ENCODE measurements at places on chromosomes 3 and 15.

DNA sequence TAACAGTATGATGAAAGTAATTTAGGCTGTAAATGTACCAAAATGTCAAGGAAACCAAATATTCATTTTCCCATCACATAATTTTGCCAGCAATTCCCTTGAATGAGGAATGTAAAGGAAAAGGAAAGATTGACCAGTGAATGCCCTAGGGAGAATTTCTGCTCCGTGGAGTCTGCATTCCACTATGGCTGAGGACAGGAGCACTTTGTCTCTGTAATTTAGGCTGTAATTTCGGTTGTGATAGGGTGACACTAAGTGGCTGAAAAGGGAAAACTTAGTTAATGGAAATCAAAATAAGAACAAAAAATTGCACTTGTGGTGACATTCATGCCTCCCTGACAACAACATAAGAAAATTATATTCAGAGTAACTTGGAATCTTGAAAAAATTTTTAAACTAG lies 8.3 kb upstream of the TMEM207 start:
- no peak for DNase-seq

- DNase-seq: no peak
These were observed 205.1 kb downstream of the XXYLT1 start for GRCh38 chr3:195065864-195066185.

DNA sequence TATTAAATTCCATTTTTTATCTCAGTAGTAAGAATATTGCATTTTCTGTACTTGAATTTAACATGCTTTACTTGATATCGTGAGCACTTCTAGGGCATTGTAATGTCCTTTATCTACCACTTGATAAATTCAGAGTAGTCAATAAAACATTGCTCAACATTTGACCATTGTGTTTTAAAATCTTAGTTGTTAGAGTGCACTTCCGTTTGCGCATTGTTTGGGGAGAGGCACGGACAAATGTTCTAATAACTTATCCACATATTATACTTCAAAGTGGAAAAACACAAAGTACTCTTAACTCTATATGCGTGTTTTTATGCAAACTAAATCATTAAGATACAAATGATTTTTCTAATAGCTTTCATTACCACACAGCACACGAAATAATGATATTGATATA lies 419 bp downstream of the FAM227B start:
- no peak for DNase-seq

GRCh38 chr15:87549296-87549695 lies 707.2 kb downstream of the NTRK3 start:
- DNase-seq: no peak

DNA sequence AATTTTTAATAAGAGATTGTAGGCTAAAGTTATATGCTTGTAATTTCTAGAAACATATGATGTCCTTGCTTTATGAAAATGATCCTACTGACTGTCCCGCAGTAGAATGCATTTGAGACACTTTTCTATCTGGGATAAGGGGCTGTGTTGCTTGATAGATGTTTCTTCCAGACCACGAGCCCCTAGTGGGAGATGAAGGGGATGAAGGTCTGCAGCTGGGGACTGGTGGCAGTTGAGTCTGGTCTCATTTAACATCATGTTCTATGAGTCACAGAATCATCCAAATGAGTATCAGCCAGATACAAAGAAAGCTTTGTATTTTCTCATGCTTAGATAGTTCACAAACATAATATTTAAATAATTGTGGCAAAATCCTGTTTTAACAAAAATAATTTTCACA lies 84.3 kb upstream of the PRTG start:
- DNase-seq: no peak

DNA sequence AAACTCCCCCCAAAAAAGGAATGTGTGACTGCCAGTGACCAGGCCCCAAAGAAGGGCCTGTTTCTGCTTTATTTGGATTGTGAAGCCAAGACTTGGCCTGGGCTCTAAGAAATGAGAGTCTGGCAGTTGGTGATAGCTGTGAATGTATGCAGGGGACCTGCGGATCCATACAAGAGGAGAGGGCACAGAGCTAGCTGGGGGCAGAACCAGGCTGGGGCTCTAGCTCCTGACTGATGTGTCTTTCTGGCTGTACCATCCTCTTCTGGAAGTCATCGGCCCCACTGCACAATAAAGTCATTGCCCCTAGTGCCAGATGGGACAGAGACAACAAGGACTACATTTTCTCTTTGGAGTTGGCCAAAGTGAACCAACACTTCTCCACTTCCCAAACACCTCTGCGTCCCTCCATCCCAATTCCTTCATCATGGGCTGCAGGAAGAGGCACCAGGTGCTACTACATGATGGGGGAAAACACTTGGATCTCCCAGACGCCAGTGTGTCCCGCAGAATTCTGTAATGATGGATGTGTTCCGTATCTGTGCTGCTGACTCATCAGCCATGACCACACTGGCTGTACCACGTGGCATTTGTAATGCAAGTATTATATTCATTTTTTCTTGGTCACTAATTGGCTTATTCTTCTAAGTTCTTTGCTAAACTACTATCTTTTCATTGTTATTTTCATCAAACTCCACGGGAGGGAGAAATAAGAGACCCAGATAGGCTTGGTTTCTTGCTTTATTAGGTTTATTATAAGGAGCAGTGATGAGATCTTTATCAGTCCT lies 1.7 kb upstream of the PLA2G4F start:
- no peak for DNase-seq

DNA sequence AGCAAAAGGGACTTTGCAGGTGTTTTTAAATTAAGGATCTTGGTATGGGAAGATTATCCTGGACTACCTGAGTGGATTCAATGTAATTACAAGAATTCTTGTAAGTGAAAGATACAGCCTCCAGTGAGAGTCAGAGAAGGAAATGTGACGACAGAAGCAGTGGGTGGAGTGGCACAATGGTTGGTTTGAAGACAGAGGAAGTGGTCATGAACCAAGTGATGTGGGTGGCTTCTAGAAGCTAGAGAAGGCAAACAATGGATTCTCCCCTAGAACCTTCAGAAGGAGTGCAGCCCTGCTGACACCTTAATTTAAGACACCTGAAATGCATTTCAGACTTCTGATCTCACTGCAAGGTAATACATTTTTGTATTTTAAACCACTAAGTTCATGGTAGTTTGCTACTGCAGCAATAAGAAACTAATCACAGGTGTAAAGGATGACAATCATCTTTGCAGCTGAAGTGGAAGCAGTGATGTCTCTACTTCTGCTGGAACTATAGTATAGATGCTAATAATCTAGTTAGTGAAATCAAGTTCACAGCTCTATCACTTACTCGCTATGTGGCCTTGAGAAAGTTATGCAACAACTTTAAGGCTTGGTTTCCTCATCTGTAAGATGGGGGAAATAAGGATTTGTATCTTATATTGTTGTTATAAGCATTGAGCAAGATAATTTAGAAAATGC lies 403.4 kb upstream of the SUCLG2 start:
- no peak for DNase-seq

DNA sequence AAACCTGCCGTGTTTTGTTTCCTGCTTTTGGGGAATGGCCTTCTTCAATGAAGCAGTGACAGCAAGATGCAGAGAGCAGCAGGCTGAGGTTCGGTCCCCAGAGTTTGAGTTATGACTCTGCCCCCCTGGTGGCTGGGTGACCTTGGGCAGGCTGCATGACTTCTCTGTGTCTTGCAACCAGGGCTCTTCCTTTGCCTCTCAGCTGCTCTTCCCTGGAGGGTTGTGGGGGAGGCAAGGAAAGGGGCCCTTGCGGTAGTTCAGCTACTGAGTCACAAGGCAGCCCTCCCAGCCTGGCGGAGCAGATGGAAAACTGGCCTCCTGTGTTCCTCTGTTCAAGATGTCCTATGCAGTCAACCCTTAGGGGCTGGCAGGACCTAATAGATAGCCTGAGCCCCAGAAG lies 17.1 kb downstream of the CTXND1 start:
- DNase-seq: no peak

- no peak for DNase-seq
These were observed 102.3 kb upstream of the PFN2 start for GRCh38 chr3:150073031-150073430.

GRCh38 chr3:132083583-132084279 lies 48.9 kb upstream of the CPNE4 start:
- DNase-seq: no peak

DNA sequence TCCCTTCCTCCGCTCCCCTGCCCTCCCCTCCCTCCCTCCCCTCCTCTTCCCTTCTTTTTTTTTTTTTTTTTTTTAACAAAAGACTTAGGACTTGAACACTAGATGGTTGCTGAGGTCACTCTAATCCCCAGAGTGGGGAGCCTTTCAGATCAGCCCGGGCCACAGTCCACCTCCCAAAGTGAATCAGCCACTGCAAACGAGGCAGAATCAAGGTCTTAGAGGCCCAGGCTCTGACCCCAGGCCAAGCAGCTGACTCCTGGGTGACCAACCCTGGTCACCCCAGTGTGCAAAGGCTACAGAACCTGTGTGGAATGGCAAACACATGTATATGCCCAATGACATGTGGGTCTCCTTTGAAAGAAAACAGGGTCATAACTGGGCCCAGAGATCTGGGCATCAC lies 18.3 kb upstream of the EHD4 start:
- DNase-seq: no peak

- DNase-seq: no peak
These were observed 9.4 kb upstream of the DYNLT2B start for GRCh38 chr3:196327405-196327804.

DNA sequence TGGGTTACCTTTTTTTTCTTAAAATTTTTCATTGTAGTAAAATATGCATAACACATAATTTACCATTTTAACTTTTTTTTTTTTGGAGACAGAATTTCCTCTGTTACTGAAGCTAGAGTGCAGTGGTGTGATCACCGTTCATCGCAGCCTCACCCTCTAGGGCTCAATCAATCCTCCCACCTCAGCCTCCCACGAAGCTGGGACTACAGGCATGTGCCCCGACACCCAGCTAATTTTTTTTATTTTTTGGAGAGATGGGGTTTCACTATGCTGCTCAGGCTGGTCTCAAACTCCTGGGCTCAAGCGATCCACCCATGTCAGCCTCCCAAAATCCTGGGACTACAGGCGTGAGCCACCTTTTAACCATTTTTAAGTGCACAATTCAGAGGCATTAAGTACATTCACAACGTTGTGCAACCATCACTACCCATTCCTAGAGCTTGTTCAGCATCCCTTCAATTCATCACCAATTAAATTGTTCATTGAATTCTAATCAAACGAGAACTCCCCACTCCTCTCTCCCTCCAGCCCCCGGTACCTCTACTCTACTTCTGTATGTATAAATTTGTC lies 44.6 kb downstream of the BHLHE40 start:
- no peak for DNase-seq

DNA sequence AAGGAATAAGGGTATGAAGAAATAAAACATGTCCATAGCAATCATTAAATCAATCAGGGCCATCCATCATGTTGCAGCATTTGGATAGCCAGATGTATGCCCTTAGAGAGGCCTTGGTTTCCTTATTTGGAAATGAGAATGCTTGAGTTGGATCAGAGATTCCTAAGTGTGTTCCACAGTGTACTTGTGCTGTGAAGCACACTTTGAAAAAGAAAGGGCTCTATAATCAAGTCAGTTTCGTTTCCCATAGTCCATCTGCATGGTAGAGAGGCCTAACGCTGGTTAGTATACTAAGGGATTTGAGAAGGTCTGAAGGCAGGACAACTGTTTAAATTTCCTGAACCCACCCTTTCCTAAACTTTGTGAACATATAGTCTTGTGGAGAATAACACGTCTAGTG lies 30.9 kb downstream of the RBMS3 start:
- no peak for DNase-seq

DNA sequence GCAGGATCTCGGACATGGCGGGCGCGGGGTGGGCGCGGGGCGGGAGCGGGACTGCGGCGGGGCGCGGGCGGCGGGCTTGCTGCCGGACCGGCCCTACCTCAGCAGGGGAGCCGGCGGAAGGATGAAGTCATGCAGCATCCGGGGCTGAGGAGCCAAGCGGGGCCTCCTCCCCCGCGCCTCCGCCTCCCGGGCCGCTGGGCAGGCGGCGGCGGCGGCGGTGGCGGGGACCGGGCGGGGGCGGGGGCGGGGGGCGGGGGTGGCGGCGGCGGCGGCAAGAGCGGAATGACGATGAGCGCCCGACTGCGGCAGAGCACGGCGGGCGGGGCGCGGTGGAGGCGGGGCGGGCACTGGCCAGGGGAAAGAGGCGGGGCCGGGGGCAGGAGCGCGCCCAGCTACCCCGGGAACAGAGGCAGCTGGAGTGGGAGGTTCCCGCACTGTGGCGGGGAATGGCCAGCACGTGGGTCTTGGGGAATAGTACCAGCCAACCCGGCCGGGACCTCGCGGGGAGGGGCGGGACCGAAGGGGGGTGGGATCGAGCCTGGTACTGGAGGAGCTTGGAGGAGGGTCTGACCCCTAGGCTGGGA lies at the start of gene CAMK2N2:
CAMK2N2 (minus strand) TSS at position 284 of the 584 bp plus-strand sequence; CDS start at position 16, 268 bp downstream.
- DNase-seq: no peak

DNA sequence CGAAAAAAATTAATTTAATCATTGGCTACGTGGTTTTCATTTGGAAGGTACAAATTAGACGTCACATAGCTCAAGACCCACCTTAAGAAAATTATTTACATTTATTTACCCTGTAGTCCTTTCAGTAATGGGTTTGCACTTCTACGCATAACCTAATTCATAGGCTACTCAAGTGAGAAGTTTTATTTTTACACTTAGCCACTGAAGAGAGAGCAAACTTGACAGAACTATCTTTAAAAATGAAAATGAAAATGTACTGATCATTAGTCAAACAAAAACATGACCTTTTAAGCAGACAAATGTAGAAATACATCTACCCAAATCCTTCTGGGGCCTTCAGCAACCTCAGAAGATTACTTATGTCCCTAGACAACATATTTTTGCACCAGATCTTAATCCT lies 269.4 kb upstream of the TTC14 start:
- DNase-seq: no peak

GRCh38 chr3:108090049-108090700 lies 656 bp downstream of the CD47 start:
- DNase-seq: peak; percentile 32

- no peak for DNase-seq
These were observed 8.6 kb downstream of the DNAH1 start for GRCh38 chr3:52324676-52325075.

- no peak for DNase-seq
These were observed 8.7 kb downstream of the PCSK6 start for GRCh38 chr15:101480613-101481380.

DNA sequence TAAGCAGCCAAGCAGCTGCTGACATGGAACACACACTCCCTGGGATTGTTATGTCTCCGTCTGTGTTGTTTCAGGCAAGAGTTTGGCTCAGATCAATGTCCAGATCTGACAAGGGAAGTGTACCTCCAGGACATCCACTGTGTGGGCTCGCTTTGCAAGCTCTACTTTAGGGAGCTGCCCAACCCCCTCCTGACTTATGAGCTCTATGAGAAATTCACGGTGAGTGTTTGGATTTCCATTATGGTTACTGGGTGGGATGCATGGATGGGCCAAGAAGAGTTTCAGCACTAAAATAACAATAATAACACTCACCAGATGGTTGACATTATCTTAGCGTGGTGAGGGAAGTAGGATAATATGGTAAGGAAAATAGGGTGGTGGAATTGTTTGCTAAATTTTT lies 74.1 kb downstream of the ARHGAP31 start:
- no peak for DNase-seq
